ENCODE measurements at places on chromosomes 1 and 21.

GRCh38 chr1:108117237-108117636, 82.9 kb downstream of the SLC25A24 start:
- DNase-seq, result no peak

- no peak for DNase-seq
Observed at GRCh38 chr1:1353389-1354151, 4.4 kb upstream of the DVL1 start.

DNA sequence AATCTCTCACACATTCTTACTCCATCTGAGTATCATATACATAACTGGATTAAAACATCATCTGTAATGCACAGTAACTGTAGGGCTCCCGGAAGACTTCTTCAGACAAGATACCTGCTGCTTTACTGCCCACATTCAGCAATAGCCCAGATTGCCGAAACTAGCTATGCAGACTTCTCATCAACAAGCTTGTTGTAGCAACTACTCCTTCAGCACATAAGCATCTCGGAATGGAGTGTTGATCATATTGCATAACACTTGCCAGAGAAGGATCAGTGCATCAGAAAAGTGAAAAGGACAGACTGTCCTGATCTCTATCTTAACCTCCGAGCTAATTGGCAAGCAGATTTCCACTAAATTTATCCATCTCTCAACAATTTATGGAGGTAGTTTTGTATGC, 354.6 kb upstream of the C1orf87 start:
- no peak for DNase-seq

DNA sequence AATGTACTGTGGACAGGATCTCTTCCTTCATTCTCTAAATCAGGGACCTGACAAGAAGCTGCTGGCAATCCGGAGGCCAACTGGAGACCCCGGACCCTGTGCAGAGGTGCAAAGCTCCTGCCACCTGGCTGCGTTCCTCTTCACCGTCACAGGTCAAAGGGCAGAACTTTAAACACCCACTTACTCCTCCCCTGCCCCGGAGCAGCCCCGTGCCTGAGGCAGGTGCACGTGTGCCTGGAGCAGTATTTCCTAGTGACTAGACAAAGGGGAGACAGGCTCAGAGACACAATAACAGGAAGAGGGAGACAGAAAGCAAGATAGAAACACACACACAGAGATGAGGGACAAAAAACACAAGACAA, 6.6 kb upstream of the PIGC start:
- peak; percentile 12 for DNase-seq

DNA sequence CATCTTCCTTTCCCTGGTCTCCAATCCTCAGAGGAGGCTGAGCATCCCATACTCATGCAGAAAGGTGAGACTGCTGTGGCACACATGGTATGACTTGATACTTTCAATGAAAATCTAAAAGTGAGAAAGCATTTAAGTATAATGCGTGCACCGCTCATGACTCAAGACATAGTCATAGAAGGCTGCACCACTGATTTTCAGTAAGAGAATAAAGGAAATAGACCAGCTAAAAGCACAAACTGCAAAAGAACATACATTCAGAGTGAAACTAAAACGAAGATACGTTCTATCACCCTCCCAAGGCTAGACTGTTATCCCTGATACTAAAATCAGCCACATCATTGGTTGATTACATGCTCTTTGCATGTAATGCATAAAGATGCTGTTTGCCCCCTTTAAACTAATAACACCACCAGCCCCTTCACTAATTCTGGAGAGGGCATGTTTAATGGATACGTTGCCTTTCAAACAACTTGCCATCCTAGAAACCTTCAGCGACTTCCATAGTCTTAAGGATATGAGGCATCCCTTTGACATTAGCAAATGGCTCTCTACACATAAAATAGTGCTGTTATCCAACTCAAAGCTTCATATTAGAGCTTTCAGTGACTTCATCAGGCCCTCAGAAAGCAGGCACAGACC, 2.1 kb downstream of the PLD5 start:
- no peak for DNase-seq
